ENCODE measurements at places on chromosomes 5 and 9.

DNA sequence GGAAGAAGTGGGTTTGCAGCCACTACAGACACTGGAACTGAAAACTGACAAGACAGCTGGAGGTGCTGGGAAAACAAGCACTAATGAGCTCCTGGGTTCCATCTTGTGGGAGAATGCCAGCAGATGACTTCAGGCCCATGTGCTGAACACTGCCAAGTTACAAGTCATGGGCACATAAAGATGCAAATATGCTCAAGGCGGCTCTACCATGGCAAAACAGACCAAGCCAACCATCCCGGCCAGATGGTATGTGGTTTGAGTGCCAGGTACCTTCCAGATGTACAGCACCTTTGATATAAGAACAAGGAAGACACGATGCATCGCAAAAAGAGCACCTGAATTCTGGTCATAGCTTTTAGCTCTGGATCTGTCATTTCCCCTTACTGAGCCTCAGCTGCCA lies 19.9 kb downstream of the TNFSF8 start:
- DNase-seq: no peak

DNA sequence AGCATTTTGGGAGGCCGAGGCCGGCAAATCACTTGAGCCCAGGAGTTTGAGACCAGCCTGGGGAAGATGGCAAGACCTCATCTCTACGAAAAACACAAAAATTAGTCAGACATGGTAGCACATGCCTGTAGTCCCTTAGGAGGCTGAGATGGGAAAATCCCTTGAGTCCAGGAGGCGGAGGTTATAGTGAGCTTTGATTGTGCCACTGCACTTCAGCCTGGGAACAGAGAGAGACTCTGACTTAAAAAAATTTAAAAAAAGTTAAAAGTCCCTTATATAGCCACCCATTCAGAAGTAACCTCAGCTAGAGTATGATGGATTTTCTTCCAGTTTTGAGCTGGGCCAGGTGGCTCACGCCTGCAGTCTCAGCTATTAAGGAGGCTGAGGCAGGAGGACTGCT lies 72.4 kb downstream of the UGCG start:
- no peak for DNase-seq

DNA sequence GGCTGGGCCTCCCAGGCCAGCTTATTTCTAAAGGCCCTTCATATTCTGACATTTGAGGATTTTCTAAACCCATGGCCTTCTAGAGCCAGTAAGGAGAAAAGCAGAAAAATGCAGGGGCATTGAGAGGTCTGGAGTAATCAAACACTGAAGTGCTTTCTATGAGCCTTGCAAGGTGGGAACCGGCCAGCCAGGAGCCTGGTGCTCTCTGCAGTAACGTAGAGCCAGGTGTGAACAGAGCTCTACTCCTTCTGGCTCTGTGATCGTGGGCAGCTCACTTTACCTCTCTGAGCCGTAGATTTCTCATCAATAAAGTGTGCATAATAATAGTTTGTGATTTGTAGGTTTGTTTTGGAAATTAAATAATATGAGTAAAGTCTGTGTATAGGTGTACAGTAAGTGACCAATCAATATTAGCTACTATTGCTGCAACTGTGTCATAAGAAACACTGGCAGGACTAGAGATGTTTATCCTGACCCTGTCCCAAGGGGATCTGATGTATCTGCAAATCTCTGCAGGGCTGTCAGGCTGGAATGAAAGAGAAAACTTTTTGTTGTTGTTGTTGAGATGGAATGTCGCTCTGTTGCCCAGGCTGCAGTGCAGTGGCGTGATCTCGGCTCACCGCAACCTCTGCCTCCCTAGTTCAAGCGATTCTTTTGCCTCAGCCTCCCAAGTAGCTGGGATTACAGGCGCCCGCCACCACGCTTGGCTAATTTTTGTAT lies 2.7 kb downstream of the SYNPO start:
- DNase-seq: no peak

DNA sequence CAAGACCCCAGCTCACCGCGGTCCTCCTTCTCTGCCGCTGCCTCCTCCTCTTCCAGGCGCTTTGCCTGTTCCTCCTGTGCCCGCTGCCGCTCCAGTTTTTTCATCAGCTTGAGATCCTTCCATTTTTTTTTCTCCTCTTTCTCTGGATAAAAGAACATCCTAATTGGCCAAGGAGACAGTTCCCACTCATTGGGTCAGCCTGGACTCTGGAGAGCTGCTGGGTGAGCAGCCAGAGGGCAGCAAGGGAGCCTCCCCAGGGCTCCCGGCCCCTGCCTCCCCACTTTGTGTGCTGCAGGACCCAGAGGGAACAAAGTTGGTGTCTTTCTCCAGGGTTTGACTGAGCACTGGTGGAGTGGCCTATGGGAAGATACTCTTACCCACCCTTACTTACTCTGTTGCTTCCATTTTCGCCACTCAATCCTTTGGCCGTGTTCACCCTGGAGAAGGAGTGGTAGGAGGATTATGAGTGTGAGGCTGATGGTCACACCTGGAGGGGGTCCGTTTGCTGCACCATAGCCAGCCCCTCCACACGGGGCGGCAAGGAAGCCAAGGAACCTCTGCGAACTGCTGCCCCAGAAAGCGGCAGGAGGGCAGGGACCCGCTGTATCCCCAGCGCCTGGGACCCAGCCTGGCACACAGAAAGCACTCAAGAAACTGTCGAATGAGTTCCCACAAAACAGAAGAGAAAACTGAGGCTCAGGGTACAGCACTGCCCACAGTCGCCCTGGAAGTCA lies 708 bp downstream of the SPOUT1 start:
- DNase-seq: peak; percentile 16

GRCh38 chr9:109574061-109574882 lies 76.2 kb upstream of the PTPN3 start:
- DNase-seq: peak; percentile 42

DNA sequence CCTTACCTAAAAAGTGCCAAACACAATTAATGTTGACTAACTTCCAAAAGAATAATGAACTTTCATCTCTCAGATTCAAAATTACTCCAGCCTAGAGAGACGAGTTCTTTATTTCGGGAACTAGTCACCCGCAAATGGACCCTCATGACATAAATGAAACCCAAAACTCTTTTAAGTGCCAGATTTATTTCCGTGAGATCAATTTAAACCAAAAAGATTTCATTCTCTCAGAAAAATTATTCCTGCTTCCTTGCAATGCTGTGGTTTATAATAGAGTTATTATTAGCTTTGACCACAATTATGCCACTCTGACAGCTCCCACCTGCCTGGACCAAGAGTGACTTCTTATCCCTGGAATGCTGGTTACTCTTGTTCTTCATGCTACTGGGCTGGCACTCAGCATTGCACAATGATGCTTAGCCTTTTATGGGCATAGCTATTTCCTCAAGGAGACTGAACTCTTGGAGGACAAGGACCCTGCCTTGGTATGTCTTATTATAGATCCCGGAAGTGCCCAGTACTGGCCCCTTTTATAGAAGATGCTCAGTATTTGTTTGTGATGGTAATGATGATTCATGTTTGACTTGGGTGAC lies 183.5 kb downstream of the SNX18 start:
- no peak for DNase-seq

DNA sequence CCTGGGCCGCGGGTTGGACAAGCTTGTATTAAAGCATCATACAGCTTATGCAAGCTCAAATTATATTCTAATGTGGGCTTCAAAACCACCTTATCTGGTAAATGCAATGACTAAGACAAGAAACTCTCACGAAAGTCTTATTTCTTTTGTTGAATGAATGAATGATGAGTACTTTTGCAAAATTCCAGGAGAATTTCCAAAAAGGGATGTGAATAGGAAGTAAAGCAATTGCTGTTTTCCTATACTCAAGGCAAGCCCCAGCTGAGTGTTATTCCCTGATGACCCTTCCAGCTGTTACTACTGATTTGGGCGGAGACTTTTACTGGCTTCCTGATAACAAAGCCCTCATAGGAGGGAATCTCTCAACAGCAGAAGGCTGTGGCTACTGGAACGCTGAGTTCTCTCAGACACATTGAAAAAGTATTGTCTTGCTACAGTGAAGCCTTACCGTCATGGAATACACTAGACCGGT lies 162.8 kb downstream of the SREK1 start:
- no peak for DNase-seq

GRCh38 chr9:89533411-89534095 lies 35.6 kb upstream of the SEMA4D start:
- no peak for DNase-seq

- no peak for DNase-seq
Observed at GRCh38 chr9:134224567-134225093, 60.3 kb upstream of the RNU6ATAC start.

GRCh38 chr5:2680979-2681378 lies 70.5 kb downstream of the IRX2 start:
- no peak for DNase-seq
